A549 (cell line): ENCODE measurements at places on chromosomes 12 and 14.

GRCh38 chr12:46107591-46107990 lies 117.2 kb upstream of the SCAF11 start:
- no peak for DNase-seq

GRCh38 chr12:85740186-85740585 lies 96.0 kb downstream of the RASSF9 start:
- no peak for DNase-seq

- DNase-seq: no peak
These were observed 37.8 kb downstream of the ATF7IP start for GRCh38 chr12:14403293-14403692.

- DNase-seq: no peak
These were observed 13.0 kb upstream of the TPCN1 start for GRCh38 chr12:113208041-113208934.

- no peak for DNase-seq
These were observed 9.3 kb downstream of the RILPL2 start for GRCh38 chr12:123427036-123427769.

GRCh38 chr14:44898551-44898950 lies 63.2 kb downstream of the KLHL28 start:
- DNase-seq: no peak

DNA sequence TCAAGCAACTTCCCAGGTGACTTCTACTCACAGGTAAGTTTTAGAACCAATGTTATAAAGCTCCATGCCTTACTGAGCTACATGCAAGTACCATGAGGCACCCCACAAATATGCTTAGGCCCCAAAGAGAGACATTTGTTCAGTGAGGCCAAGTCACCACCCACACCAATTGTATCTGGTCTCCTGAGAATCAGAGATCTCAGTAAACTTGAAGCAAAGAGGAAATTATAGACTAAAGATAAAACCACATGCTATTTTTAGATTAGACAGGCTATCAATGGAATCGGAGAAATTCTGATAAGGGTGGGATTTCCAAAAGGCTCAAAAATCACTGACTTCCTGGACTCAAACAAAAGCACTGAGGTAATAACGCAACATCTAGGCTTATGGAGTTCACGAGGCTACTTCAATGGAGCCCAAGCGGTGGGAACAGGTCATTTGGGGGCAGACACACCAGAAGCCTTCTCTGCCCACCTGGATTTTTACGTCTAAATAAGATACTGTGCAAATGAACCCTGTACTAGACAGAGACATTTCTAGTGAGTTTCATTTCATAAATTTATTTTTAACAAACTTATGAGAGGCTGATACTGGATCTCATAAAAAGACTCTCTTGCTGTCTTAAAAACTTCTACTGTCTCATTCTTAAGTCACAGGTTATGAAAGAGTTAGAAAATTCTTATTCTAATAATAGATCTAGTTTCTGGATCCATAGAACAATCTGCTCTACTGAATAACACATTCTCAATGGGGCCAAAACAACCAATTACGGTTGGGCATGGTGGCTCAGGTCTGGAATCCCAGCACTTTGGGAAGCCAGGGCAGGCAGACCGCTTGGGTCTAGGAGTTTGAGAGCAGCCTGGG lies 7.7 kb downstream of the SLC15A4 start:
- no peak for DNase-seq

DNA sequence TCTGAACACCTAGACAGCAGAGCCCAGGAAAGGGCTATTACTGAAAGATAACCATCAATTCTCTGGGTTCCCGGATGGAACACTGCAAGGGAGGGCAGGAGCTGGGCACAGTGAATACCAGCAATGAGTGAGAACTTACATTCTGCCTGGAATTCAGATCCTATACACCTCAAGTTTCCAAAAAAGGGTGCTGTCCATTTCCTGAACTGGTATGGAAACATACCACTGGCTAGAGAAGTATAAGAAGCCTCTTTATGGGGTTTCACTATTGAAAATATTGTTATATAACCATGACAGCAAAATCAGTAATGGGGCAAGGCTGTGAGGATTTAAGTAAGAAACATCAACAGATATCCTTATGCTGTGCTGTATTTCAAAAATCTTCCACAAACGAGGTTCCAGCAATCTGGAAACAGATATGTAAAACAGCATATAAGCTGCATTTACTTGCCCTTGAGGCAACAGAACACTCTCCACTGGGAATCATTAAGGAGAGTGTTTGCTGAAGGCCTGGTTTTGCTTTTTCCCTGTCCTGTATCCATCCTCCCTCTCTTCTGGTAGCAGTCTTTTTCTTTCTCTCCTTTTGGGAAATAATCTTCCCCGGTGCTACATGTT lies 53.3 kb upstream of the GTF2A1 start:
- DNase-seq: no peak

GRCh38 chr14:103675957-103676356 lies 39.3 kb downstream of the XRCC3 start:
- DNase-seq: no peak

GRCh38 chr14:65369560-65369959 lies 43.0 kb upstream of the FUT8 start:
- DNase-seq: no peak

DNA sequence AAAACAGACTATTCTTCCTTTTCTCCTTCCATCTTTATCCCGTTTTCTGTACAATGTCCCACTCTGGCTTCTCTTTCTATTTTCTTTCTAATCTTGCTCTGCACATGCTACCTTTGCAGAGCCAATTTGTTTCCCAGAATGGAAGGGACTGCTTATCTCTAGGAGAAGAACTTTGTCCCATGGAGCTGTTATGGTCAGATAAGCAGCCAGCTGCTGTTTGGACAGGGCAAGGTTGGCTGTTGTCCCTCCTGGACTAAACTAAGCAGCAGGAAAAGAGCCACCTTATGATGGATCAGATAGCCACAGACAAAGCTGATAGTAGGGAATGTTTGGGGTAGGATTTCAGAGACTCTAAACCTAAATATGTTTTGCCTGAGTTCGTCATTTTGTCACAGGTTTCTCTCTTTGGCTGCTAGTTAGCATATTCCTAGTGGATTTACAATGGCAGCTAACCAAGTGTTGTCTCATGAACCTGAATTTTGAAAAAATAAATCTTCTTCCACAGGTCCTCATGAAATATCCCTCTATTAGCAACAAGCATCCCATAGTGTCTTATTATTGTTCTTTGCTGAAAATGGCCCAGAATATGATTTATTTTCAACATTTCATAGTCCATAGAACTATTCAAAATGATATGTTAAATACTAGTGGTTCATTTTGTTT lies 262.8 kb downstream of the SLC16A7 start:
- no peak for DNase-seq

- DNase-seq: no peak
These were observed 173.8 kb upstream of the RGS6 start for GRCh38 chr14:71758229-71758951.

- DNase-seq: peak; percentile 53
These were observed 153.9 kb downstream of the PRKCH start for GRCh38 chr14:61475316-61475715.
